Cortex of kidney (tissue), 1 donor: ENCODE measurements at places on chromosomes 6 and 20.

GRCh38 chr6:43144879-43145278, 26.2 kb upstream of the SRF start:
- no peak for DNase-seq

GRCh38 chr6:17036065-17036393, 65.8 kb upstream of the STMND1 start:
- no peak for DNase-seq

DNA sequence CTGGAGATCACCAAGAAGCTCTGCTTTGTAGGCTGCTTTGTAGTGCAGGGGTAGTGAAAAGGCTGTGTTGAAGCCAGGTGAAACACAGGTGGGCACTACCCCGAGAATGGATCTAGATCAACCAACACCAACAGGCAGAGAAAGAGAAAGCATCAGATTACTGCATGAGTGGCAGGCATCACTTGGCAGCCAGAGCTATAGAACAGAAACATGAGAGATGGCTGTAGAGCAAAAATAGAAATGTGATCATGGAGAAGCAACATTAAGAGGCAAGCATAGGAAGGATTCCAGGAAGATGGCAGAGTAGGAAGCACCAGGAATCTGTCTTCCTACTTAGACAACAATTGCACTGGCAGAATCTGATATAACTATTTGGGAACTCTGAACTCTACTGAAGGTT, 311.1 kb upstream of the TCF21 start:
- no peak for DNase-seq

GRCh38 chr6:49462071-49462470, 982 bp downstream of the MMUT start:
- no peak for DNase-seq

GRCh38 chr6:38549180-38549579, 90.5 kb downstream of the BTBD9 start:
- no peak for DNase-seq

DNA sequence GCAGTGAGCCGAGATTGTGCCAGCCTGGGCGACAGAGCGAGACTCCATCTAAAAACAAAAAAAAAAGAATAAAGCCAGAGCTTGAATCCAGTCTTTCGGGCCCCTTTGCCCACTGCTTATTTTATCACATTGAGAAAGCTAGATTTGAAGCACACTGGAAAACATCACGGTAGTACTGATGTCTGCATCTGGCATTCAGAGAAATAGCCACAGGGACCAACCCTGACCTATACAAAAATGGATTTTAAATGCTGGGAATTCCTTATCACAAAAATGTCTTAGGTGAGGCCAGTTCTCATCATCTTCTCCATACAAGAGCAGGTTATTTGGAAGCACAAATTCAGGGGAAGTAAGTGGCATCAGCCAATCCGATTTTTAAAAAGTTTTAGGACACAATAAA, 49.5 kb downstream of the SLC35D3 start:
- DNase-seq, result no peak

- no peak for DNase-seq
Observed at GRCh38 chr6:34104628-34105027, 41.3 kb downstream of the GRM4 start.

DNA sequence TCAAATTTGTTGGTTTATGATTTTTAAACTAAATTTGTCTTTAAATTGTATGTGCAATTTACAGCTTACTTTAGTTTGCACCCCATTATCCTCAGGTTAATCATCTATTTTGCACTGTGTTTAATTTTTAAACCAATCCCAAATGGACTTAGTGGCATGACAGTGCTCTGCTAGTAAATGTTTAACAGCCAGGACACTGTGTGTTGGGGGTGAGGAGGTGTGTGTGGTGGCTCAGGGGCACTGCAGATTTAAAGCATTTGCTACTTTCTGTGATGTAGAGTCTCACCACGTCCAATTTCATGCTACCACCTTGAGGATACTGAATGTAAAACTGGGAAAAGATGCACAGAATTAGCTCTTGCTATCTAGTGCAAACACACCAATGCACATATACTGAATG, 225.7 kb downstream of the HAO1 start:
- DNase-seq, result no peak

DNA sequence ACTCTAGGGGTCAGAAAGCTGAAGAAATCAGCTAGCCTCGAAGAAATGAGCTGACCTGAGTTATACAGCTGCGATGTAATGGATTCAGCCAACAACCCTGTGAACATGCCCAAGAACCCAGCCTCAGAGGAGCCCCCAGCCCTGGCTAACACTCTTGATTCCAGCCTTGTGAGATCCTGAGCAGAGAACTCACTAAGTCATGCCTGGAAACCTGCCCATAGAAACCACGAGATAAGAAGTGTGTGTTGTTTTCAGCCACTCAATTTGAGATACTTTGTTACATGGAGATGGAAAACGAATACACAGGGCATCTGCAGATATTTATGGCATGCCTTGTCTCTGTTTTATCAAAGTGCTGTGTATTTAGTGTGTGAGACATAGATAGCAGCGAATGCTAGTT, 265.2 kb downstream of the QKI start:
- no peak for DNase-seq

GRCh38 chr20:23301436-23302050, 49.0 kb upstream of the NXT1 start:
- DNase-seq, result no peak

- DNase-seq, result no peak
Observed at GRCh38 chr6:31180500-31180899, 10.0 kb upstream of the POU5F1 start.

GRCh38 chr6:56572788-56573471, 69.8 kb downstream of the DST start:
- DNase-seq, result no peak
